Muscle of arm (tissue), 14 donors: ENCODE measurements at places on chromosomes 1 and 21. TPM values are rescaled to one million over a fixed set of nuclear protein-coding genes. Genes with fewer than 3 reads are reported as not detected.

DNA sequence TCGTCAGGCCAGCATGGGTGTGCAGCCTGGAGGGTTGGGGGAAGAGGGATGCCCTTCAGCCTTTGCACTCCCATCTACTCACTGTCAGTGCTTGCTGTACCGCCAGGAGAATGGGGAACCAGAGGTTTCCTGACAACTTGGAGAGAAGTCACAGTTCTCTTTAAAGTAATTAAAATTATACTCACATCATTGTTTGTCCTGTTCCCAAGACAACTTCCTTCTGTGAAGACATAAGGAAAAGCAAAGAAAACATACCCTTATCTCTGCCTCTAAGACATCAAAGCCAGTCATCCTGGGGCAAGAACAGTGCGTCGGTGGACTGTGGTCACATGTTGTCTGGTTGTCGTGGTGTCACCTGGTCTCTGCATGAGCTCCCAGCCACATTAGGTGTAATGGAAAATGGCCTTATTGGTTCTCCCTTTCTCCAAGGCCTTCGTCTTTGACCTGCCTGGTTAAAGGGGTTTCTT, 17.6 kb downstream of the TRAF5 start:
- no peak for DNase-seq

GRCh38 chr1:229428256-229428655, 5.6 kb downstream of the ACTA1 start:
- DNase-seq, result no peak

GRCh38 chr1:145689922-145690321, 17.2 kb downstream of the PDZK1 start:
- no peak for DNase-seq

DNA sequence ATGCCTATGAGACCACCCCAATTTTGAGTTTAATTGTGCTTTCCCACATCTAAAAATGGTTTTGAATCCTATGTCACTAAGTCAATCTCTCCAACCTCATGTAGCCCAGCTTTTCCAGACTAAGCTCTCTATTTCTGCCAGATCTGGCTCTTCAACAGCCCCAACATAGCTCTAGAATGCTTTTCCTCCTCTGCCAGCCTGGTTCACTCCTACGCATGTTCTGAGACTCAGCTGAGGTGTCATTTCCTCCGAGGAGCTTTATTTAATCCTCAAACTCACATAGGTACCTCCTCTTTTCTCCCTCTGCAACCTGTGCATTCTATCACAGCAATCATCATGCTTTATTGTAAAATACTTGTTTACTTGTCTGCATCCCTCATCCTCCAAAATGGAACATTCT, 517.8 kb upstream of the BEND5 start:
- DNase-seq, result no peak

DNA sequence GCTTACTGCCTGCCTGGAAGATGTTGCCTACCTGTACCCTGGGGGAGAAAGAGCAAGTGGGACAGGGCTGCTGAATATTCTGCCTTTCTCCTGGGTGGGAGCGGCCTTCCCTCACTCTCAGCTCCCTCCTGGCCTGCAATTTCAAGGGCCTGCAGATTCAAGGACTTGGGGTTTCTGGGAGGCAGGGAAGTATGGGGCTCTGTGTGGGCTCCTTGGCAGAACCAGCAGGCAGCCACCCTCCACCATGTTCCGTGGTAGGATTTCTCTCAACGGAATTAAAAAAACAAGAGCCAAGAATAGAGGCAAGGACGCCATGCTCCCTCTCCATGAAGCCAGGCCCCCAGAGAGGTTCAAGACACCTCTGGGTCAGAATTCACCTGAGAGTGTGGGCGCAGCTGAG, 127.7 kb downstream of the NAV1 start:
- DNase-seq, result no peak

DNA sequence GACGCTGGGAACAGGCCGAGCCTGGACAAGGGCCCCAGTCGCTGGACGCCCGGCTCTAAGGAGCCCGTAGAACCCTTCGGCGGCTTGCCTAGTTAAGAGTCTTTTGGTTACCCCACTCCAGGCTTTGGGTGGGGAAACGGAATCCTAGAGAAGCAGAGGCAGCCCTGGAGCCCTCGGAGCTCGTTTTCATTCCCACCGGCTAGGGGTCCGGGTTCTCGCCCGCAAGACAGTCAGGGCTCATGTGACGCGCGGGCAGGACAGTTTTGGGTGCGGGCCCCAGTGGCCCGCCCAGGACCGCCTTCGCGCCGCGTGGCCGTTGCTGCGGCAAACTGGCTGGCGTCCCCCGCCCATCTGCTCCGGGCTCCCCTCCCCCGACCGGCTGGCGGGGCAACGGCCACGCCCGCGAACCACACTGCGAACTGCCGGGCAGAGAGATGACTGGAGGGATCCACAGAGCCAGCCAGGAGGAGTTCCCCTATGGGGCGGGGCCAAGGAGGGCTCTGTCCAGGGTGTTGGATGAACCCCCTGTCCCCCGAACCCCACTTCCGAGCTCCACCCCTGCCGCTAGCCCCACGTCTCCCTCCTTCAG, 829 bp upstream of the HES2 start:
- no peak for DNase-seq

DNA sequence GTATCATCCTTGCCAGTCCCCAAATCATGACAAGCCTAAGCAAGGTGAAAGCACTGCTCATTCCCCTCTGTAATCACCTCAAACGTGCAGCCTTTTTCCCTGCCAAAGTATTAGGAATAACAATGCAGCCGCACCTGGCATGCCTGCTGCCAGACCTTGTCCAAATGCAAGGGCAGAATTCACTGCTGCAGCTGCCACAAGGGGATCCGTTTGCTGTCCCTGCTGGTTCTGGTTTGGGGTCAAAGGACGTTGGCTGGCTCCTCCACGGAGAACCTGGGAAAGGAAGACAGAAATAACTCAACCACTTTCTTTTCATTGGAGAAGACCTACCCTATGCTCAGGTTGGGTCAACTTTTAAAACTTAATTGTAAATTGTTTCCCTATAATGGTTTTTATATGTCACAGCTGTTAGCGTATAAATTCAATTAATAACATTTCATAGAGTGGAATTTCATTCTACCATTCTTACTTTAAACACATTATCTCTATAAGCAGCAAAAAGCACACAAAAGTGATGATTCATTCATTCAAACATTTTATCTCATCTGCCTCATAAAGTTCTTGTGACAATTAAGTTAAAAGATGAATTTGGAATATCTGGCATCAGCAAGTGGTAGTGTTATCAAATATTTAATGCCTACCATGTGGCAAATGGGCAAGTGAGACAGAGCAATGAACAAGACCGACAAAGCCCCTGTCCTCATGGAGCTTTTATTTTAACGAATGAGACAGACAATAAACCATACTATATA, 59.8 kb upstream of the SDC3 start:
- DNase-seq, result no peak

DNA sequence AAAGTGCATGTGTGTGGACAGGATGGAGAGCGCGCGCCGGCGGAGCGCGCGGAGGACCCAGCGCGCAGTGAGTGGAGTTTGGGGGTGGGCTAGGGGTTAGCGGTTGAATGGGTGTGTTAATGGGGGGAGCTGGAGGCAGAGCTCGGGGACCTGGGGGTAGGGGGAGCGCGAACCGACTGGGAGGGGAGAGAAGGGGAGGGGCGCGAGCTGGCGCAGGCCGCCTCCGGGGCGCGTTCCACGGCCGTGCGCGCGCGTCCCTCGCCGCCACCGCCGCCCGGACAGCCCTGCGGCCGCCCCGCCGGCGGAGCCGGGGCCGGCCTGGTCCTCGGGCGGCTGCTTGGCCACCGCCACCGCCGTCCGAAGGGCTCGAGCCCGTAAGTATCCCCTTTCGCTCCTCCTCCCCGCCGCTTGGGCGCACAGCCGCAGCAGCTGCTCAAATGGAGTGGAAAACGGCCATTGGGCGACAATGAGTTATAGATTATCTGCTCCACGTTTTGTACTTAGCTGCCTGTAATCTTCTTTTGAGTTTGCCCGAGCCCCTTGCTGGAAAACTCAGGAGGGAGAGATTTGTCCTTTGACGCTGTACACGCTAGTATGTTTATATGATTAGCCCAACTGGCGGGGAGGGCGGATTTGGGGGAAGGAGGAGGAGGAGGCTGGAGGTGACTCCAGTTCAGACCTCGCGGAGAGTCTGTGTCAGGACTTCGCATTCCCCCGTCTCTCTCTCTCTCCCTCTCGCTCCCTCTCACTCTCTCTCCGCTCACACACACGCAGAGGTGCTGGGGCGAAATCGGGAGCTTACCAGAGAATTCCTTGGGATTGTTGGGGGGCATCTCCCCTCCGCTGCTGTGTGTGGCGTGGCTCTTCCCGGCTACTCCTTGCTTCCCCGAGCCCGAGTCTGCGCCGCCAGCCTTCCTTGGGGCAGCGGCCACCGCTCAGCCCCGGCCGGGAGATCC, at the start of gene ADGRL2:
Gene ADGRL2 (plus strand): TSS at position 240 of the 956 bp plus-strand sequence. CDS start 36,051 bp downstream, outside the sequence.
- peak; percentile 93 for DNase-seq

Gene IQGAP3
- polyA plus RNA-seq, result 7.4 TPM

Gene CLCN6
- polyA plus RNA-seq, result 17.7 TPM

Gene WLS
- 110 TPM for polyA plus RNA-seq

Gene IL19
- not detected for polyA plus RNA-seq

Gene CHRM3
- polyA plus RNA-seq, result 1.6 TPM
